GM04504 (cell line): ENCODE measurements at places on chromosomes 3 and 15.

DNA sequence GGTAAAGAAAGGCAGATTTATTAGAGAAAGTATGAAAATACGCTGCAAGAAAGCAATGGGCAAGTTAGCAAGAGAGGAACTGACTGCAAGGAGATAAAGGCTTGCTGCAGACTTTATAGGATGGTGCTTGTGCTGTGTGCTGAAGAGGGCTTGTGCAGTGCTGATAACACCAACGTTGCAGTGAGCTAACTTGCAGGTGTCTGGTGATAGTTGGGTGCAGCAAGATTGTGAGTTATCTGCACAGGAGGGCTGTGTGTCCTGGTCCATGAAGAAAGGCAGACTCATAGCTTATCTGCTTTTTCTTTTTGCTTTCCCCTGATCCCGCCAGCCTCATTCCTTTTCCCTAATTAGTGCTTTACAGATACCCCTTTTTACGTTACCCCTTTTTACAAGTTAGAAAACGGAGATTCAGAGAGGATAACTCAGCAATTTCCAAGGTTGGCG, 58.0 kb upstream of the ZNF148 start:
- no peak for DNase-seq

DNA sequence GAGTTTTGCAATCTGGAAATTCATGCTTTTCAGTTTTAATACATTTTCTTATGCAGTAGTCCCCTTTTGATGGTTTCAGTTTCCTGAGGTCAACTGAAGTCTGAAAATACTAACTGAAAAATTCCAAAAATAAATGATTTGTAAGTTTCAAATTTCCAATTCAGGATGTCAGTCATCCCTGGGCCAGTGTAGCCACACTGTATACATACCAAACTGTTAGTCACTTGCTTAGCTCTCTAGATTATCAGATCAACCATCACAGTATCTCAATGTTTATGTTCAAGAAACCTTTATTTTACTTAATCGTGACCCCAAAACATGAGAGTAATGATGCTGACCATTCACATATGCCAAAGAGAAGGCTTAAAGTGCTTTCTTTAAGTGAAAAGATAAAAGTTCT, 715.5 kb downstream of the GBE1 start:
- no peak for DNase-seq

- no peak for DNase-seq
Measured at GRCh38 chr15:57253082-57253481, 123.2 kb upstream of the CGNL1 start.

GRCh38 chr15:43920815-43921214, 94.0 kb downstream of the WDR76 start:
- DNase-seq = no peak

DNA sequence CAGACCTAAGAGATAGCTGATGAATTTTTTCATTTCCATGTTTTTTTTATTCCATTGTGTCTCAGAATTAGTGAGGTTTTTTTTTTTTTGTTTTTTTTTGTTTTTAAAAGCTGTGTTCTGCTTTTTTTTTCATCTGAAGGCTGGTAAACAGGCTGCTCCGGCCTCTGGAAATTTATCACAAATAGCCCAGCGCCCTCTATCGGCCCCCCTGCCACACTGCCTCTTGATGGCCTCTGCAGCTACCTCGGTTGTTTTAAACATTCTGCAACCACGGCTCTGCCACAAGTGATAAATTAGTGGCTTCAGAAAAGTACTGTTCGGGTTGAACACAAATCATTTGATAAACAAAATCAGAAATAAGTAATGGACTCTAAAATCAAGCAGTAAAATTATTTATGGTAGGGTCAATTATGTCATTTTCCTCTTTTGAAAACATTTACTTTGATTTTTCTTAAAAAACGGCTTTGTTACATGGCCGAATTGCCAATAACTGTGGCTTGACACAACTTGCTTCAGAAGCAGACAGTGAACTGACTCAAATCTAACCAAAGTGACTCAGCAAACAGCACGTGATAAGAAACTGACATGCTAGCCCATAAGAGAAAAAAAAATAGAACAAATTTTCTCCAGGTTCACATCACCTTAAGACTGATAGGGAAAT, 87.8 kb downstream of the RSL24D1 start:
- no peak for DNase-seq

DNA sequence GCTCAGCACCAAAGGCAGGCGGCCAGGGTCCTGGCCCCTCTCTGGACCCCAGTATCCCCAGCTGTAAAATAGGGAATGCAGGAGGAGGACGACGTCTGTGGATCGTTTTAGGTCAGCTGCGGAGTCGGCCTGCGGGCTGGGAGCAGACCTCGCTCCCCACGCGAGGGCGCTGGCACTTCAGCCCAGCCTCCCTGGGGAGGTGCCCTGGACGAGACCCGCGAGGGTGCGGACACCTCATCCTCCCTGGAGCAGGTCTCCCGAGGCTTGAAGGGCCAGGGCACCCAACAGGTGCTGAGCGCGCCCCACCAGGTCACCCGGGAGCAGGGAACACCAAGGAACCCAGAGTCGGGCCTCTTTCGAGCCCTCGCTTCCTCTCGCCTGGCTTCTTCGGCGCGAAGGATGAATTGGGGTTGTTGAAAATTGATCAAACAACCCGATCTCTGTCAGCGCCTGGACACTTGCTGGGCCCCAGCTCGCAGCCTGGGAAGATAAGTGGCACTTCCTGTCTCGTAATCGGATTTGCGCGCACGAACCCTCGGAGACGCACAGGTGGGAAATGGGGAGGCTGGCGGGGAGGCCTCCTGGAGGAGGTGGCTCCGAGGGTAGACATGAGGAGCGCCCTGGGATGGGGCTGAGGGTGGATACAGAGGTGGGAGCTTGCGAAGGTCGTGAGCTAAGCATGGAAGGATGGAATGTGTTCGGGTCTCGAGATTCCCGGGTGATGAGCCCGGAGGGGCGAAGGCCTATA, 588 bp upstream of the VIPR1 start:
- no peak for DNase-seq

GRCh38 chr15:58962662-58963565, 24.5 kb upstream of the RNF111 start:
- DNase-seq = no peak

DNA sequence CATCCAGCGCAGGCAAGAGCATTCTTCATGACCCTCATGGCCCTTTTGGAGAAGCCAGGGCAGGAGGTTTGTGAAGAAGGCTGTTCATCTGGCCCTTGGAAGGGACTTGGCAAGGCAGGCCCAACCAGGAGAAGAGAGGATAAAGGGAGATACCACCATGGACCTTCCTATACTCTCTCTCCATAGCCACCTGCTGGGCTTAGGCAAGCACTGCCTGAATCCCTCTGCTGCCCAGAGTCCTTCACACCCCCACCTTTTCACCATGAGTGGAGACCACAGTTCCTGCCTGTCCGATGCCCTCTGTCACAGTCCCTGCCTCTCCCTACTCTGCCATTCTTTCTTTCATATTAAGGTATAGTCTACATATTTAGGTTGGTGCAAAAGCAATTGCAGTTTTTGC, 10.6 kb upstream of the SFMBT1 start:
- no peak for DNase-seq

DNA sequence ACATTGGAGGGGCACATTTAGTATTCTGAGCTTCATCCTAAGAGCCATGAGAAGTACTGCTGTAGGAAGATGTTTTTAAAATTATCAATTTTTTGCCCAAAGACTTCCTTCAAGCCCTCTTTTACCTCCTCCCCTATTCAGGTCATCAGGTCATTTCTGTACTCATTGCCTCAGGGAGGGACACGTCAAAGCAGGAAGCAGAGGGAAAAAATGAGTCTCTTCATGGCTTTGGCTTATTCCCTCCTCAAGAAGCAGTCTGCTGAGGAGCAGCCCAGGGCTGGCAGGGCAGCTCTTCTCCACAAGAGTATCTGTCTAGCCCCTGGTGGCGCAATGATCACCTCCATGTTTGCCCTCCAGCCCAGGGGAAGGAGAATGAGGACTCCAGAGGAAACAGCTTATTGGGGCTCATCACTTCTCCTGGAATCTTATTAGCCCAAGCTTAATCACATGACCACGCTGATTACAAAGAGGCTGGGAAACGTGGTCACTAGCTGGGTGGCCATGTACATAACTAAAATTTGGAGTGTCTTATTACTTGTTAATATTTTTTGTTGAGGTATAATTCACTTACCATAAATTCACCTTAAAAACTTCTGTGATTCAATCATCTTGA, 44.2 kb upstream of the GATA2 start:
- no peak for DNase-seq

DNA sequence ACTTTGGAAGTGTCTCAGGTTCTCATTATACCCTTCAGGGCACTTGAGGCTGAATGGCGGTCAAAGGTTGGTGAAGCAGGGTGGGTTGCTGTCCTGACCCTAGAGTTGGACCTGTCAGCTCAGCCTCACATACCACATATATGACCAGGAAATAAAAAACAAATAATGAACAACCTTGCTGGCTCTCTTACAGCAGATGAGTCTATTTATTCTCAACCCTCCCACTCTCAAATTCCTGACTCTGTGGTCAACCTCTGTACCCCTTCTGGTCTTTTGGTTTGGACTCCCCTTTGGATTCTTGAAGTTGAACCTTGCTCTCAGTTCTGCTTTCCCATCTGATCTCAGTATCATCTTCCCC, 16.9 kb downstream of the PPP2R3A start:
- DNase-seq = no peak

DNA sequence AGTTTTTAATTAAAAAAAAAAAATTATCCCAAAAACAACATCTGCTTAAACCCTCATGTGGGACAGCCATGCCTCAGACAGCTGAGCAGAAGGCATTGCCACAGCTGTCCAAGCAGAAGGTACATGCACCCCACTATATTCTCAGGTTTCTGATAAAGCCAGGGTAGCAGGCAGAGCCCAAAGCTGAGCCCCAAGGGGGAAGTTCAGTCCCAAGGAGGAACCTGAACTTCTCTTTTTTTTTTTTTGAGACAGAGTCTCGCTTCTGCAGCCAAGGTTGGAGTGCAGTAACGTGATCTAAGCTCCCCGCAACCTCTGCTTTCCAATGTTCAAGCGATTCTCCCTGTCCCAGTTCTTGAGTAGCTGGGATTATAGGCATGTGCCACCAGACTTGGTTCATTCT, 33.2 kb downstream of the MKRN2 start:
- DNase-seq = no peak

- no peak for DNase-seq
Measured at GRCh38 chr3:33173103-33173502, 45.5 kb downstream of the SUSD5 start.

GRCh38 chr15:98384328-98385029, 263.9 kb upstream of the IGF1R start:
- DNase-seq = no peak

DNA sequence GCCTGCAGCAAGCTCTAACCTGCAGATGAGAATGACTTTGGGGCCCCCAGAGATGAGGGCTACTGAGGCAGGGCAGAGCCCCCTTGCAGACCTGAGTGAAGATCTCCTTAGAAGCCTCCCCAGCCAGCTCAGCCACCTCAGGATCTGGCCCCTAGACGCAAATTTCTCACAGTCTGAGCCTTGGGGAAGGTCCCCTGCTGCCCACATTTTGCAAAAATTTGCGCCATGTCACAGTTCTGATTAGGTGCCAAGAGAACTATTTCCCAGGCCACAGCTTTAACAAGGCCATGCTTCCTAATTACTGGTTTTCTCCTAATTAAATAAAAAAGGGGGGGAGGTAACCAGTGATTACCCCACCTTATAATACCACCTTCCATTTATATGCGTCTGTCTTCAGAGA, 81.0 kb upstream of the HES1 start:
- DNase-seq = no peak

GRCh38 chr15:76223521-76223920, 87.7 kb downstream of the ETFA start:
- no peak for DNase-seq

GRCh38 chr3:7820969-7821368, 680.7 kb upstream of the LMCD1 start:
- DNase-seq = no peak

DNA sequence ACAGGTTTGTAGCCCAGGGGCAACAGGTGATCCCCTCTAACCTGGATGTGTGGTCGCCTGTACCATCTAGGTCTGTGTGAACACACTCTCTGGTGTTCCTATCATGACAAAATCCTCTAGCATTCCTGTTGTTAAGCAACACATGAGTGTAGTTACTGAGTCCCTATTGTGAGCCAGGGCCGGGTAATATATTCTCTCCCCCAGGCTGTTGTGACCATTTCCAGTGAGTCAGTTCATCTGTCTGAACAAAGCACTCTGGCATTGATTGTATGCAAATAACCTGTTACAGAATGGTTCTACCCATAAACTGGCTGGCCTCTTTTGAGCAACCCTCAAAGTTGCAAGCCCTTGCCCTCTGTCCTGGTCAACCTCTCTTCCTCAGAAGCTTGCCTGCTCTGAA, 2.6 kb upstream of the FLNB start:
- peak; percentile 69 for DNase-seq

DNA sequence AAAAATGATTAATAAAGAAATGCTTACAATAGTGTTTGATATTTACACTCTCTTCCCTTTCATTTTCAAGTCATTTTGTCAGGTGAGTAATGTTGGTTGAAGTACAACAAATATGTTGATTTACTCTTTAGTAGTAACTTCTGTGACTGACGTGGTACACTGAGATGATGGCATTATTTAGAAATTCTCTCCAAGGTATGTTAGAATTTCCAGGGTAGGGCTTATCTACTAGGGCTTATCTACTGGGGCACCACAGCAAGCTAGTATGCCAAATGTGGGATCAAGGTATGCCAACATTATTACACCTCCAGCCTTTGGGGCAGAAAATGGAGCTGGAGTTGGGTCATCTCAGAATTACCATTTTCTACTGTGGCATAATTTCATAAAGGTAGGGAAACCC, 157.4 kb upstream of the AGTR1 start:
- DNase-seq = no peak

GRCh38 chr3:12752809-12753208, 6.2 kb downstream of the TMEM40 start:
- no peak for DNase-seq

DNA sequence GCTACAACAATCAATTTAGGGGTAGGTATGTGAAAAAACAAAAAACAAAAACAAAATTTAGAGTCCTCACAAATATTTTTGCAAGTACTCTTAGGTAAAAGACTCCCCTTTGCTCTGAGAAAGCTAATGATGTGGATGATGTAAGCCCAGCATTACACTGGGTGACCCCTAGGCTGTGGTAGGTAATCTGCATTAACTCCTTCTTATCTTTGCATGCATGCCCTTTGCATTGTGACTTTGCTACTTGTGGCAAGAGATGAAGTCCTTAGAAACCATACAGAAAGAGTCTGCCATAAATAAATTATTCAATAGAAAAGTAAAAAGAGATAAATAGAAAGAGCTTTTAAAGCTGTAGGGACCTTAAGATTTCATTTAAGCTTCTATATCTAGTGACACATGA, 159.7 kb upstream of the MBNL1 start:
- DNase-seq = no peak

GRCh38 chr3:190340071-190340470, 17.8 kb upstream of the CLDN1 start:
- DNase-seq = no peak

DNA sequence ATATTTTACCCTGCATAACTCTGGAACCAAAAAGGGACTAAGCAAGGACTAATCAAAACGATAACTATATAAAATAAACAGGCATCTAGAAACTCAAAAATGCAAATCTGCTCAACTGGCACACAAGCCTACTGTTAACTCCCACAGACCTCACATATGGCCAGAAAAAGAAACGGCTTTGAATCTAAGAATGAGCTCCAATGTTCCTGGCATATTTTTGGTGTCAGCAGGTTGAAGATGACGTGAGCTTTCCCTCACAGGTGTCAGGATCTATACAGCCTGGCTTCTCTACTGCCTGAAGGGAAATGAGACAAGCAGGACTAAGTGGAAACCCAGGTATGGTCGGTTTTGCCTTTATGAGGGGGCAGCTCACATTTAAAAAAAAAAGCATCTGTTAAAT, 120.1 kb upstream of the SPATA12 start:
- DNase-seq = no peak

GRCh38 chr3:37174532-37175126, at the start of gene LRRFIP2:
Gene LRRFIP2, minus strand, starts transcription at chr3:37174582. Its CDS starts 25,599 bp downstream, at chr3:37148983.
- DNase-seq = peak; percentile 51

GRCh38 chr15:43150191-43150929, 17.0 kb downstream of the TMEM62 start:
- DNase-seq = peak; percentile 77
